ENCODE measurements at places on chromosomes 6 and 20. TPM values are rescaled to one million over a fixed set of nuclear protein-coding genes. Genes with fewer than 3 reads are reported as not detected.

GRCh38 chr20:6333110-6333509 is 210.3 kb upstream of the FERMT1 start:
- DNase-seq, result no peak

Gene SMIM26
- 99.3 TPM for total RNA-seq

- no peak for DNase-seq
Observed at GRCh38 chr20:32440069-32440757, 82.1 kb downstream of the ASXL1 start.

Gene CASS4
- total RNA-seq, result 0.09 TPM

DNA sequence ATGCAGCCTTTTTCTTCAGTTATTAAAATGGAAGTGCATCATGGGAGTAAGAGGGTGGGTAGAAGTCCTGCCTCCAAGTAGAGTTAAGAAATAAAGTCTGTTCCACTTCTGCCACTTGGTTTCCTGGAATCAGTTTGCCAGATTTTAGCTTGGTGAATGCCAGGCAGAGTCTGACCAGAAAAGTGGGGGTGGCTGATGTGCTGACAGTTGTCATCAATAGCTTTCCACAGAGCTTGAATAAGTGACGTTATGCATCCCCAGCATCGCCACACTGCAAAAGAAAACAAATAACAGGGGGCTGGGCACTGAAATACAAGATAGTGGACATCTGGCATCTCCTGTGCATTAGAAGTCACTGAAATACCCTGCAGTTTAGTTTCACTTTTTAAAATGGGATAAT is 30.8 kb upstream of the CEP162 start:
- no peak for DNase-seq

Gene AIF1
- total RNA-seq, result not detected

GRCh38 chr20:54397292-54398140 is 77.9 kb upstream of the DOK5 start:
- peak; percentile 17 for DNase-seq

- peak; percentile 15 for DNase-seq
Observed at GRCh38 chr6:3052481-3053230, 15.6 kb upstream of the RIPK1 start.

- no peak for DNase-seq
Observed at GRCh38 chr20:50096237-50096636, 16.7 kb downstream of the UBE2V1 start.

GRCh38 chr6:92962846-92963245 is 456.5 kb downstream of the EPHA7 start:
- DNase-seq, result no peak

Gene TMEM200A
- 12.8 TPM for total RNA-seq

Gene ZNF391
- 16.5 TPM for total RNA-seq

DNA sequence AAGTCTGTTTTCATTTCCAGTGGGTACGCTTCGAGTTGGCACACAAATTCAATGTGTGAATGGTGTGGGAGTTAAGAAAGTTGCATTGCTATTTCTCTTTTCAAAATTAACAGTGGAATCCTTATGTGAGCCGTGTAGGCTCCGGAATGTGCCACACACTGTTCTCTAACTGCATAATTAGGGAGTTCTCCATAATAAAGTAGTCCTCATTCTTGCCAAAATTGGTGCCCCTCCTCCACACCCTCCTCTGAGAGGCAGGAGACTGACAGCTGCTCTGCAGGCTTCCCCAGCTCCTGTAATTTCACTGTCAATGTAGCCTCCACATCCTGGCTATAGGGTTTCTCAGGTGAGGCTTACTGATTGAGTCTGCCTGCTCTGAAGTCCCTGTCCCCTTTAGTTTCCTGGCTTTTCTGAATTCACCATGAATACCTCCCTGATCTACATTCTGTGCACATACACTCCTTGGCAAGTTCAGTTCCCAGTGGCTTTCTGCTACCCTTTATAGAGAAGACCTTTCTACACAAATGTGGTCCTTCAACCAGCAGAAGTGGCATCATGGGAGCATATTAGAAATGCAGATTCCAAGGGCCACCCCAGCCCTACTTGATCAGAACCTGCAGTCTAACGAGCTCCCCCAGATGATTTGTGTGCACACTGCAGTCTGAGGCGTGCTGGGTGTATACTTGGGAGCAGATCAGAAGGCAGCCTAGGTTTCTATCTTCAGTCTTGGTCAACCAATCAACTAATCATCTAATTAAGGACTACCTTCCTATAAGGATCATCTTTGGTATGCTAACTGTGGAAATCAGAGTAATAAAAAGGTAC is 19.9 kb upstream of the CCN6 start:
- DNase-seq, result no peak

GRCh38 chr6:9398071-9398766 is 962.9 kb upstream of the SLC35B3 start:
- no peak for DNase-seq

DNA sequence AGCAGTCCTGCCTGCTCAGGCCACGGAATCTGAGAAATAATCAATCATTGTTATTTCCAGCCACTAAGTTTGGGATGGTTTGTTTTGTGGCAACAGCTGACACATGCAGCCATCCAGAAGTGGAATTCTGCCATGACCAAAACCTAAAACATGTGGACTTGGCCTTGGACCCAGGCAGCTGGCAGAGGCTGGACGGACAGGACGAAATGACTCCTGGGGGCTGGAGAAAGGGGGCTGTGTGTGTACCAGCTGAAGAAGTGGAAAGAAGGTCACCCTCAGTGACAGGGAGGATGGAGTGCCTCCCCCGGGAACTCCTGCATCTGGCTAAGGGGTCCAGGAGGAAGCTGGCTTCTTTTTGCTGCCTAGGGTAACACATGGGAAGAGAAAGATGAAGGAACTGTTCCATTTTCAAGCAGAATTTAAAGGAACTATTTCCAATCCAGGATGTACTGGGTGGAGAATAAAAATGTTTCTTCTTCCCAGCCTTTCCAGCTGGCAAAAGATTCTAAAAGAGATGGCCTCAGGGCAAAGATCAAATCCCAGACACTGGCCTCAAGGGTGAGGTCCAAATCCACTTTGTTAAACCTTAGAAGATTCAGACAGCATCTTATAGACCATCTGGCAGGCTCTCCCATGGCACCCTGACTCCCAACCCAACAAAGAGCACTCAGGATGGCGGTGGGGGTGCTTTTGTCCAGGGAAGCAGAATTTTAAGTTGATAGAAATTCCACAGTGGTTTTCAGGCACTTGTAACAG is 14.3 kb downstream of the SERPINB6 start:
- no peak for DNase-seq

DNA sequence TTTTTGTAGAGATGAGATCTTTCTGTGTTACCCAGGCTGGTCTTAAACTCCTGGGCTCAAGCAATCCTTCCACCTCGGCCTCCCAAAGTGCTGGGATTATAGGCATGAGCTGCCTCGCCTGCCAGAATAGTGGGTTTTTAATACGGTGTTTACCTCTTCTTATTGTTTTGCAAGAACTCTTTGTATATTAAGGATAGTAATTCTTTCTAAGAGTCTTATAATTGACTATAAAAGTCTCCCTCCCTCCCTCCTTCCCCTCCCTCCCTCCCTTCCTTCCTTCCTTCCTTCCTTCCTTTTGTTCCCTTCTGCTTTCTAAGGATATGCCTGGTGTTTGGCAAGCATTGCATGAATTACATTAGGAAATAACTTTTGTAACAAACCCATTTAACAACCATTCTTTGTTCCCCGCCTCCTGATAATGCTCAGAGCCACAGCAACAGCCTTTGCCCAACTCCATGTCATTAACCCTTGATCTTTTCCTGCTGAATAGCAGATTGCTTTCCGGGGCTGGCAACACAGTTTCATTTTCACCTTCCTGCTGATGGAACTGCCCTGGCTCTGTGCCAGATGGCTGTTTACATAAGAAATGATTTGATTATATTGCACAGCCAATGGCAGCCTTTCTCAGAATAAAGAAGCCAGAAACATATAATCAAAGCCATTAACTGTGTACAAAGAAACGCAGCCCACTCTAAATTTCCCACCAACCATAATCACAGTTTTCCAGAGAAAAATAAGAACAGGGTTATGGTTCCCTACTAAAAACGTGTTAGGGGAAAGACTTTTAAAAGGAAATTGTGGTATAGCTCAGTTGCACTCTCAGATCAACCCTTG is 143.7 kb upstream of the PTPN1 start:
- no peak for DNase-seq

DNA sequence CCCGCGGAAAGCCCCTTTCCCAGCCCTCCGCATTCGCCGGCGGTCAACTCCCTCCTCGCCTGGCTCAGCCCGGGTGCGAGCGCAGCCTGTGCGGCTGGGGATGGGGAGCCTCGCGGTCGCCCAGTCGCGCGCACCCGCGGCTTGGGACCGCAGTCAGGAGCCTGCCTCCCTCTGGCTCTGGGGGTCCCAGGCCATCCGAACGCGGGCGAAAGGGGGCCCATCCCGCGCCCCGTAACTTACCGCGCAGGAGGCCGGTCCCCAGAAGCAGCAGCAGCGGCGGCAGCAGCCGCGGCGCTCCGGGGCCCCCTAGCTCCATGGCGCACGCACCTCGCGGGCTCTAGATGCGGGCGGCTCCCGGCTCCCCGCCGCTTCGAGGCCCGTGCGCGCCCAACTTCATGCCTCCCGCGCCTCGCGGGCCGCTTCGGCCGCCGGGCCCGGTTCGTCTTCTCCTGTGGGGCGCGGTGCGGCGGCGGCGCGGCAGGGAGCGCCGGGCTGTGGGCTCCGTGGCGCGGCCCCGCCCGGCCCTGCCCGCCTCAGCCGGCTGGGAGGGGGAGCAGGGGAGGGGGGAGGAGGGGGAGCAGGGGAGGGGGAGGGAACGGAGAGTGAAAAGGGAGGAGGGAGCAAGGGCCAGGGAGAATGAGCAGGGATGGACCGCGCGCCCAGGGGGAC is at the start of gene CHRNA4:
TSS of gene CHRNA4 (minus strand) at position 500 of the 669 bp plus-strand sequence. CDS start at position 316, 184 bp downstream.
- DNase-seq, result peak; percentile 63

Gene ID4
- 29.2 TPM for total RNA-seq

DNA sequence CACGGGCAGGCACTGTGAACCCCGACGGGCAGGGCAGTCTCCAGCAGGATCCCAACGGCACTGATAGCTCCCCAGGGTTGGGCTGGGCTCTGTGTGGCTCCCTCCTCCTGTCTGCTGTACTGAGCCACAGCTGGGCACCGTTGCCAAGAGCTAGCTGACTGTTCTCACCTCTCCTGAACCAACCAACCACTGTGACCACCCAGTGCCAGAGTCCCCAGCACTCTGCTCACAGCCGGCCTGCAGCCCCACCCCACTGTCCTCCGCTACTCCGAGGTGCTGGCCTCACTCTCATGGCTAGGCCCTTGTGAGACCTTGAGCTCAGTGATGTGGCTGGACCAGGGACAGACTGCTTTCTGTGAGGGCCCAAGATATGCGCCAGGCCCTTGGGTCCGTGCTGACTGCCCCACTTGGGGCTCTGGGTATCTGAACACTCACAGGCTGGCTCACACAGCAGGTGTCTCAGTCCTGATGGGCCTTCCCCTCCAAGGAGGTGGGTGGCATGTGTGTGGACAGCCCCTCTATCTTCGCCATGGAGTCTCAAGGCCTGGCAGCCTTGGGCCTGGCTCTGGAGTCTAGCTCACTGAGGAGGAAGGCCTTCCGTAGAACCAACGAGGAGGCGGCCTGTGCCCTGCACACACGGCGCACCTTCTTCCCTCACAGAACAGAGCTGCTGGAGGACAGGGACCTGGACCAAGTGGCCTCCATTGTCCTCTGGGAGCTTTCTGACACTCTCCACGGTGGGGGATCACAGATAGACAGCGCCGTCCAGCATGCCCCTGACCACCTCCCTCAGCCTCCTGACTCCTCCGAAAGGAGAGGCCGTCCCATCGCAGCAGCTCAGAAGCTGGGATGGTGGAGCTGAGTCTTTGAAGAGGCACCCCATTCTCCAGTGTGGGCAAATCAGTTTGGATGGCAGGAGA is 53.5 kb downstream of the TCP11 start:
- DNase-seq, result no peak

- DNase-seq, result no peak
Observed at GRCh38 chr6:15131651-15132061, 114.2 kb upstream of the JARID2 start.

GRCh38 chr6:137722749-137723272 is 144.2 kb upstream of the TNFAIP3 start:
- no peak for DNase-seq

Gene C6orf15
- total RNA-seq, result not detected

Gene KCNK16
- total RNA-seq, result not detected

DNA sequence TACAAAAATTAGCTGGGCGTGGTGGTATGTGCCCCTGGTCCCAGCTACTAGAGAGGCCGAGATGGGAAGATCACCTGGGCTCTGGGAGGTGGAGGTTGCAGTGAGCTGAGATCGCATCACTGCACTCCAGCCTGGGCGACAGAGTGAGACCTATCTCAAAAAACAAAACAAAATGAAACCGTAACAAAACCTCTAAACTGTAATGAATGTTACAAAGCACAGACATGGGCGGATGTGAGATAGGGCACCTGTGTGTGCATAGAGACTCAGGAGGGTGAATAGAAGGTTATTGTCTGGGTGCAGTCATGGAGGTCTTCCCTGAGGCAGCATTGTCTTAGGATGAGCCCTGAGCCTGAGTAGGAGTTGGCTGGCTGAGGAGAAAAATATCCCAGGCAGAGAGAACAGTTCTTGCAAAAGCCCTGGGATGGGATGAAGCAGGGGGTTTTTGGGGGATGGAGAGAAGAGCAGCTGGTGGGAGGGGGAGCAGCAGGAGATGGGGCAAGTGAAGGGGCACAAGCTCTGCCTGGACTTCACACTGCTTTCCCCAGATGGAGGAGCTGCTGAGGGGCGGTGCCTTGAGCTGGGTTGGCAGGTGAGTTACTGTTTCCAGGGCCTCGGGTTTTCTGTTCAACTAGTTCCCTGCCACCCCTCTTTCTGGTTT is 5.2 kb downstream of the BCAS4 start:
- no peak for DNase-seq

DNA sequence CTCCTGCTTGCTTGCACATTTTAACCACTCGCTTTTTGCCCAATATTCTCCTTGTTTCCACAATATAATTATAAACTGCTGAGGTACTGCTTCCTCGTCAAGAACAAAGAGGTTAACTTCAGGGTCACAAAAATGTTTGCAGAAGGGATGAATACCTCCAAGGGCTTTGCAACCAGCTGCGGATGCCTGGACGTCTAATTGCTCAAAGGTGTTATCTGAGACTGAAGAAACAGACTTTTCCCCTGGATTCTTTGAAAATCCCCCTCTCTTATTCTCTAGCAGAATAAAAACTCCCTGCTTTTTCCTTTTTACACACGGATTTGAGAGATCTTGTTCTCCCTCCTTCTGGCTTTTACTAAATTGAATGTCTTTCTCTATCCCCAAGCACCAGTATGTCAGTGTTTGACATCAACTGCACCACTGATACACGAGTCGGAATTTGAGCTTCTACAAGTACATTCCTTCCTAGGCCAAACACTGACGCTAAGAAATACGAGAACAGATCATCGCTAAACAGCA is 336 bp upstream of the SMPDL3A start:
- peak; percentile 32 for DNase-seq

GRCh38 chr20:658731-659291 is 5.8 kb upstream of the SRXN1 start:
- no peak for DNase-seq

DNA sequence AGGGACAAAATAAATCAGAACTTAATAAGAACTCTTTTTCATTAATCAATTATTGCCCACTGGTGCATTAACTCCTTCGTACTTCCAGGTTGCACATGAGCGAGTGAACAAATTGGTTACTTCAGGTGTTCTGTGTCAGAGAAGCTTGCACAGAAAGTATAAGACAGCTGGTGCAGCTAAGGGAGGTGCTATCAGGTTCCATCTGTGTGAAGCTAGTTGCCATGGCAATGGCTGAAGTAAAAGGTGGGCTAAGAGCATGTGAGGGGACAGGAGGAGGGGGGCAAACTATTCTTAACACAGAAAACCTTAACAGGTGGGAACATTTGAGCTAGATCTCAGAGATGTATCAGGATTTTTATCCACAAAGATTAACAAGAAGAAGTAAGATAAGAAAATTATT is 81.6 kb downstream of the MANEA start:
- DNase-seq, result no peak

Gene GPR63
- total RNA-seq, result 18.2 TPM

- DNase-seq, result peak; percentile 81
Observed at GRCh38 chr6:159969921-159970320, 1.0 kb downstream of the IGF2R start.

Data from neural progenitor cell (in vitro differentiated cells).